ENCODE measurements at places on chromosomes 2 and 18.

- DNase-seq = peak; percentile 93
Measured at GRCh38 chr2:24482251-24482971, 8.6 kb upstream of the NCOA1 start.

DNA sequence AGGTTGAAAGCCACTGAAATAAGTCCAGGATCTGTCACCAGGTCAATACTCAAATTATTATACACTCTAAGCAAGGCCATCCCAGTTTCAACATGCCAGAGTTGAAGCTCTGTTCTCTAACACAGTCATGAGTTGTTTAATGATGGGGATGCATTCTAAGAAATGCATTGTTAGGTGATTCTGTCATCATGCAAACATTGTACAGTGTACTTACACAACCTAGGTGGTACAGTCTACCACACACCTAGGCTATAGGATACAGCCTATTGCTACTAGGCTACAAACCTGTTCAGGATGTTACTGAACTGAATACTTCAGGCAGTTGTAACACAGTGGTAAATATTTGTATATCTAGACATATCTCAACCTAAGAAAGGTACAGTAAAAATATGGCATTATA, 162.2 kb downstream of the BAZ2B start:
- DNase-seq = no peak

GRCh38 chr18:24063121-24063731, 48.7 kb downstream of the TTC39C start:
- DNase-seq = no peak

- DNase-seq = no peak
Measured at GRCh38 chr2:198517976-198518375, 713.6 kb downstream of the PLCL1 start.
